ENCODE measurements at places on chromosomes 4 and X. TPM values are rescaled to one million over a fixed set of nuclear protein-coding genes. Genes with fewer than 3 reads are reported as not detected.

Gene SMIM10L2A
- 12.4 TPM for polyA plus RNA-seq

Gene CXCL1
- 1.4 TPM for polyA plus RNA-seq

Gene PAGE2
- polyA plus RNA-seq, result not detected

Gene MAGEC3
- not detected for polyA plus RNA-seq

Gene TCEAL7
- 85.0 TPM for polyA plus RNA-seq

Gene GPRASP2
- 30.9 TPM for polyA plus RNA-seq

Gene EDA2R
- polyA plus RNA-seq, result 0.12 TPM

Gene RNF113A
- 19.2 TPM for polyA plus RNA-seq

Gene PSMD10
- polyA plus RNA-seq, result 62.9 TPM

Gene IL2RG
- polyA plus RNA-seq, result 1.6 TPM

Gene C1QTNF7
- polyA plus RNA-seq, result 0.22 TPM

Gene EFHC2
- polyA plus RNA-seq, result 0.29 TPM

Gene PAGE2B
- not detected for polyA plus RNA-seq

Gene GABRB1
- 0.85 TPM for polyA plus RNA-seq

Gene RHOH
- polyA plus RNA-seq, result not detected

Gene PCDH7
- polyA plus RNA-seq, result 1.7 TPM

Gene FGFBP2
- 0.78 TPM for polyA plus RNA-seq

Gene SYTL5
- polyA plus RNA-seq, result 5.5 TPM

Gene KIAA0232
- 11.3 TPM for polyA plus RNA-seq

Gene NALF2
- polyA plus RNA-seq, result 4.8 TPM

Gene MAGEB3
- not detected for polyA plus RNA-seq

Gene HSFX4
- polyA plus RNA-seq, result not detected

Gene CFAP99
- polyA plus RNA-seq, result 0.71 TPM

Gene HELT
- polyA plus RNA-seq, result not detected

Gene BBS12
- 1.0 TPM for polyA plus RNA-seq

Gene SUPT20HL2
- not detected for polyA plus RNA-seq

Gene HTRA3
- 1.6 TPM for polyA plus RNA-seq

Gene NAP1L2
- polyA plus RNA-seq, result 14.1 TPM

Gene CDX4
- not detected for polyA plus RNA-seq

Gene TMEM156
- 0.27 TPM for polyA plus RNA-seq

Gene SERTM2
- not detected for polyA plus RNA-seq

Gene CRLF2
- polyA plus RNA-seq, result not detected

Gene SCRG1
- 9.3 TPM for polyA plus RNA-seq

Gene ZNF157
- 1.6 TPM for polyA plus RNA-seq

Gene EIF2S3
- polyA plus RNA-seq, result 55.8 TPM

Gene UGT2B15
- polyA plus RNA-seq, result not detected

Gene ARHGAP6
- polyA plus RNA-seq, result 0.44 TPM

Gene NAP1L3
- polyA plus RNA-seq, result 19.1 TPM

Gene SMR3B
- polyA plus RNA-seq, result not detected

Gene NEUROG2
- polyA plus RNA-seq, result 0.19 TPM

All from brain (organoid and tissue), 16 donors.